ENCODE measurements at places on chromosomes 1 and 21.

DNA sequence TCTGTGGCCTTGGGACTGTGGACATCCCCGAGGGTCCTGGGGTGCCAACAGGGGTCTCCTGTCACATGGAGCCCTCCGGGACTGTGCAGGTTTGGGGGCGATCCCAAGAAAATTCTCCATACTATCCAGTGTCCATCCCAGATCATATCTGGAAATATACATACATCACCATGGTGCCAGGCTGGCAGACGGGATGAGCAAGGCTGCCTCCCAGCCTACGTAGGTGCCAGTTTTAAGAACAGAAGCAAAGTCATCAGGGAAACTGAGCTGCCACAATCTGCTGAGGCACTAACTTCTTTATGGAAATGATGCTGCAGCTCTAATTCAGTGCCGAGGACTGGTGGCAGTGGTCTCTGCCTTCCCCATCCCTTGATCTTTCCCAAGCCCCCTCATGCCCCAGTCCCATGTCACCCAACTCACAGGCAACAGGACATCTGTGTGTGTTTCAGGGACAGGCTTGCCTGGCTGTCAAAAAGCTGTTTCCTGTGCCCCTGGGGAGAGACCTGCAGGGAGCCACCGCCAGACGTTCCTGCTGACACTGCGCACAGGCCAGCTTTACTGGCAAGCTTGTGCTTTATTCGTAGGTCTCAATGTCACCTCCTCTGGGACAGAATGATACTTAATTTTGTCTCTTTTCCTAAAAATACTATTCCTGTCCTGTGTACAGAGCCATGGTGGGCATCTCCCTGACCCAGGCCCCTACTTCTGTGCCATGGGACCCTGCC lies 15.5 kb downstream of the TEX35 start:
- no peak for DNase-seq

DNA sequence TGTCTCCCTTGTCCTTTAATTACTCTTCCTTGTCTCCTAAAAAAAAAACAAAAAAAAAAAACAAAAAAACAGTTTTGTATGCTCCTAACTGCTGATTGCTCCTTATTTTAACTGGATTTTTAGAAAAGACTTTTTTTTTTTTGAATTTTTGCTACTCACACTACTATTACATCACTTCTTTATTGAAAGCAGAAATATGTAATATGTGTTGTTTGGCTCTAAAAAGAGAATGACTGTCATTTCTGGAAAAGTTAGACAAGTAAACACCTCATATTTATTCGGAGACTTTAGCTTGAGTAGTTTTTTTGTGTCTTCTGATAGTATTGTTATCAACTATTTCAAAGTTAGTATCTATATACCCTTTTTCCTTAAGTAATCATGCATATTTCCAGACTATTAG lies 855.0 kb downstream of the USP25 start:
- DNase-seq, result no peak

GRCh38 chr1:198543670-198544260 lies 3.3 kb upstream of the ATP6V1G3 start:
- DNase-seq, result no peak

DNA sequence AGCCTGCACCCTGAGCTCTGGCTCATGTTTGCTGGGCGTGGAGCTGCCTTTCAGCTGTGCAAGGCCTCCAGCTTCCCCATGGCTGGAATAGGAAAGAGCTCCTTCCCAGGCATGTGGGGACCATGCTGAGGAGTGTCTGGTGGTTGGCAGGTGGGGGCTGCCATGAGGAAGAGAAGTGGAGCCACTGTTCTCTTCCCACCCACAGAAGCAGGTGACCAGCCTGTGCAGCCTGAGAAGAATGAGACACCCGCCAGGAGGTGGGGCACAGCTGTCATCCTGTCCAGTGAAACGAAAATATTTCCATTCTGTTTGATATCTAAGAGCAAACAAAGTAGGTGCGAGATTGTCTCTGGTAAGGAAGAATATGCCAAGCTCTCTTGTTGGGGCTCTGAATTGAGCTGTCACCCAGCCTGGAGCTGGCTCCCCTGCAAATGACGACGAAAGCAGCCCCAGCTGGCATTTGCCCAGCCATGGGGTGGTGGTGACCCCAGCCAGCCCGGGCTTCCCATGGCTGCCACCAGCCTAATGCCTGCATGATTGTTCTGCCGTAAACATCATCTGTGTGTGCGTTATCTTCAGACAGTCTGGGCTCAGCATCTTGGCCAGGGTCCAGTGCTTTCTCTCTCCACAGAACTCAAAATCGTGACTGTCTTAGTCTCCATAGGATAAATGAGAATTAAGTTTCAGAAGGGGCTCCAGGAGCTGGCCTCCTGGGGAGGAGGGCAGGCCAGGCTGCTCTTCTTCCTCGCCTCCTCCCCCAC lies 429.8 kb upstream of the VAMP3 start:
- DNase-seq, result no peak

DNA sequence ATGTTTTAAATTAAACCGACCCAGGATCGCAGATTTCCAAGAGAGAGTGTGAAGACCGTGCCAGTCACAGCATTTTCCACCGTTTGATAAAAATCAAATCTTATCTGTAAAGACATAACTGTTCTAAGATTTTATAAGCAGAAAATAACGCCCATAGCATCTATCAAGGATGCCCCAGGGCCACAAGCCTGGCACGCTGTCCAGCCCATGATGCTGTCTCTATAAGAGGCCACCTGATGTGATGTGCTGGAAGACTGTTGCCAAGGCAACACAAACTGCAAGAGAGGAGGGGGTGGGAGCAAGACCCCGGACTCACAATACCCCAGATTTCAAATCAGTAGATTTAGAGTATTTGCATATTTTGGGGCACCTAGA lies 116.5 kb downstream of the DSCAM start:
- DNase-seq, result no peak

DNA sequence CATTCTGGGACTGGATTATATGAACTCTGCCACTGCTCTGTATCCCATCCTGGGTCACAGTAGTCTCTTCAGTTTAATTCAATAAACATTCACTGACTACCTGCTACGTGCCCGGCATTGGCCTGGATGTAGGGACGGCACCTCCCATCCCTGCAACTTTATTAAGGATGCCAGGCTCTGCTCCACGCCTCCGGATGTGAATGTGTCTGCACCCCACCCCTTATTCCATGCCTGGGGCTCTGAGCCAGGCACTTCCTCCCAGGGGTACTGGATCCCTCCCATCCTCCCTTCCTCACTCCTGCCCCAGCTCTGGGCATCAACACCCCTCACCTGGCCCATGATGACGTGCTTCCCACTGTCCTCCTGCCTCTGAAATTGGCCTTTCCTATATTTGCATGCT lies 53.7 kb downstream of the KCNN3 start:
- DNase-seq, result no peak

DNA sequence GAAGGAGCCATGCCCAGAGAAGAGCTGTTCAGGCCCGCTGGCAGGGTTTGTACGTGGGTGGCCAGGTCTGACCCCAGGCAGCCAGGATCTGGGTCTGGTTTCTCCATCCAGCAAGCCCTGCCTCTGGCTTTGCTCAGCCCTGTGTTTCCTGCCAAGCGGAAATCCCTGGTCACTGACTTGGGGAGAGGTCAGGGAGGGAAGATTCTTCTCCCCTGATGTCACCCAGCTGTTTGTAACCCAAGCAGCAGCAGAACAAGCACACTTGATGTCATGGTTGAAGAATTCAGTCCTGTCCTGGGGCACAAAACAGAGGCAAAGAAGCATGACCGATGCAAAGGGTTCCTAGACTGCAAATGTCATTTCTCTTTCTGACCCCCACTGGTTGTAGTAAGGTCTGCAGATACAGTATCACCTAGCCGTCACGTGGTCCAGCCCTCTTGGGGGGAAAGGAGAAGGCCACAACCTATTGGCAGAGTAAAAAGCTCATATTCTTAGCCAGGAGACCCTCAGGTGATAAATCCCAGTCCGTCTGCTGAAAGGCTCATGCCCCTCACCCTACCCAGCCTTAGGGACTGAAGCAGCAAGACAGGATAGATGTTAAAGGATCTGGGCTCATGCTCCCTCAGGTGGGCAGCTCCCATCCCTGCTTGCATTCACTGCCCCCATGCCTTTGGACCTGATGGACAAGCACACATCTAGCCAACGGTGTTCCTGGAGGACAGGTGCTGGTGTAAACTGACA lies 120.9 kb downstream of the SYT2 start:
- DNase-seq, result peak; percentile 98

GRCh38 chr1:17615959-17616358 lies 76.5 kb downstream of the ARHGEF10L start:
- no peak for DNase-seq

DNA sequence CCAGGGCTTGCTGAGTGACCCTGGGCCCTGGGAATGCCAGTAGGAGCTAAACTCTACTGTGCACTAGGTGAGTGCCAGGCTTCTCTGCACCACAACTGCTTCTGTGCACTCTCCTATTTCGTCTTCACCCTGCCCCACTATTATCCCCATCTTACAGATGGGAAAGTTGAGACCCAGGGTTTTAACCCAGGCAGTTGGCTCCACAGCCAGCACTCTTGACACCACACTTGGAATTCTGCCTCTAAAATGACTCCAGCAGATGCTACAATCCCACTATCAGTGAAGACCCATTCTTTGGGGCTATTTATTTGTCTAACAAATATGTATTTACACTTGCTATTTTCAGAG lies 56.1 kb downstream of the FOXO6 start:
- no peak for DNase-seq

DNA sequence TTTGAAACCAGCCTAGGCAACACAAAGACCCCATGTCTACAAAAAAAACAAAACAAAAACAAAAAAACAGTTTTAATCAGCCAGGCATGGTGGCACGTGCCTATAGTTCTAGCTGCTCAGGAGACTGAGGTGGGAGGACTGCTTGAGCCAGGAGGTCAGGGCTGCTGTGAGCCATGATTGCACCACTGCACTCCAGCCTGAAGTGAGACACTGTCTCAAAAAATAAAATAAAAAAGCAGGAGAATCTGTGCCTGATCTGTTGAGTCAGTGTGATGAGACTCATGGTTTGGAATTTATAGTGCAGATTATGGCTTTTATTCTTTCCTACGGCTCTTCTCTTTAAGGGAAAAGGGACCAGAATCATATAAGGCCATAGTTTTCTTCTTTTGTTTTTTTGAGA lies 16.5 kb downstream of the TRIT1 start:
- no peak for DNase-seq

- DNase-seq, result no peak
These were observed 13.1 kb upstream of the TMEM61 start for GRCh38 chr1:54967372-54967771.

- DNase-seq, result no peak
These were observed 325.1 kb downstream of the RRAGC start for GRCh38 chr1:38534473-38534823.

DNA sequence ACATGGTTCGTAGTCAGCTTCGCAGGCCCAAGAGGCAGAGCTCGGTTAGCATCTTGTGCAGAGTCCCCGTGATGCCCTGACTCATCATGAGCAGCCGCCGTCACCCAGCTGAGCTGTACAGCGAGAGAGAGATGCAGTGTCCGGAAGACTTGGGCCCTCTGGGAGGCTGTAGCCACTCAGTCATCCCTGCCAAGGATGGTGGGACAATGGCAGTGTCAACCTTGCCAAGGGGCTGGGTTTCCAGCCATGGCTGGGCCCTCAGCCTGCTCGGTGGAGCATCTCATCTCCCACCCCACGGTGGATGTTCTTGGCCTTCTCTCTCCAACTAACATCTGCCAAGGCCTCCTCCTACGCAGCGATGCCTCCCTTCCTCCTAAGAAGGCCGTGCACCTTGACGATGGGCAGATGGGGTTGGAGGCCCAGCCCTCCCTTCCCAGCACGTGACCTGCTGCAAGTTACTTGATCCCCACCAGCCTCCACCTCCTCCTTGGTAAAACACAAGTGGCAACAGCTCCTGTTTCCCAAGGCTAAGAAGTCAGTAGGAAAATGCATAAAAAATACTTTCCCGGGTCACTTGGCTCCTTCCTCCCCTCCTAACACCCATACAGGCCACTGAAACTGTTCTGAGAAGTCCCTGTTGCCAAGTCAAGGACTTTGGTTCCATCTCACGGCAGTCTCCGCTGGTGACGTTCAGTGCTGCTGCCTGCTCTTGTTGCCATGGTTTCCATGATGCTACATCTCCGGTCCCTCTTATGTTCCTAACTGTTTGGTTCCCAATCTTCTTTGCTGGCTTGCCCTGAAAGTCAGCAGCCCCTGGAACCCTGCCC lies 384.7 kb upstream of the VAMP3 start:
- DNase-seq, result no peak

GRCh38 chr1:47585141-47585902 lies 147.5 kb downstream of the FOXD2 start:
- no peak for DNase-seq

GRCh38 chr21:45940091-45940490 lies 41.5 kb upstream of the COL6A1 start:
- DNase-seq, result no peak

GRCh38 chr1:229222081-229222480 lies 48.8 kb upstream of the RAB4A start:
- DNase-seq, result no peak

DNA sequence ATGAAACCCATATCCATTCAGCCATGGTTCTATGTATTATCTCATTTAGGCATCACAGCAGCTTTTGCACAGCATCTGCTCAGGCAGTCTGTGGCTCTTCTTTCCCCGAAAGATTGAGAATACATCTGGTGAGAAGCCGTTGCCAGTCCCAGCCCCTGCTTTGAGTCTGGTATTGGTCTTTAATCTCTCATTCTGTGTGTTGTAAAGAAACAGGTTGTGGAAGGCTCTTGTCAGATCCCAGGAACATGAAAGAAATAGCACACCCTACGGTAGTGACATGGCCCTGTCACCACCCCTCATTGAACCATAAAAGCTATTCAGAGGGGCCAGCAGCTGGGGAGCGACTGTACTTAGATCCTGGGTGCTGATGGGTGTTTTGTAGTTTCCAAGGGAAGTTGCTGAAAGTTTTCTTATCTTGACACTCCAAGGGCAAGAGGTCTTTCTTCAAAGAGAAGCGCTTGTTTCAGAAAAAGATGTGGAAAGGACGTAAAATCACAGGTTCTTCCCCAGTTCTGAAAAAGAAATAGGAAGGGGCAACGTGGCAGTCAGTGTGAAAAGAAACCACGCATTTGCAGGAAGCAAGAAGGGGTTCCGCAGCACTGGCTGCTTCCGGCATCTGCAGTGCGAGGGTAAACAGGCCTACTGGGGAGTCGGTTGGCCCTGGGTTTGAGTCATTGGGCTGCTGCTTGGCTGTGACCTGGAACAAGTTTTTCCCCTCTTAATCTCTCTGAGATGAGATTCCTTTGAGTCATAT lies 145.0 kb downstream of the DHRS3 start:
- DNase-seq, result no peak

GRCh38 chr1:19433719-19433998 lies 51.7 kb downstream of the CAPZB start:
- DNase-seq, result no peak

Data from epithelial cell of proximal tubule (primary cell).